ENCODE measurements at places on chromosomes 6 and 20.
A peak's percentile ranks its signal among the peaks of the same experiment; 100 is the strongest.

DNA sequence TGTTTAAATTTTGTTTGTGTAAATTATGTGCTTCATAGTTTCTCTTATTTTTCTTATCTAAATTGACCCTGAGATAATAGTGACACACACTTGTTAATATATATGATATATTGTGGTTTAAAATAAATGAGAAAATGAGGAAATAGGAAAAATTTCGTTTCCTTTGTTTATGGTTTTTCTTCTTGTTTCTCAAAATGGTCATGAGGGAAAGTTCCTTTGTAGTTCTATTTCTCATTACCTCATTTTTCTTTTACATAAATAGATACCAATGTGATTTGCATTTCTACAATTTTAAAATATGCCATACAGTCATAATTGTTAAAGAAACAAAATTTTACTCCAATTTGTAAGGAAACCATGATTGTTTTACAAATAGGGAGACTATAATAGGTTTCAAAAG is 9.2 kb downstream of the OR2A4 start:
- no peak for DNase-seq

DNA sequence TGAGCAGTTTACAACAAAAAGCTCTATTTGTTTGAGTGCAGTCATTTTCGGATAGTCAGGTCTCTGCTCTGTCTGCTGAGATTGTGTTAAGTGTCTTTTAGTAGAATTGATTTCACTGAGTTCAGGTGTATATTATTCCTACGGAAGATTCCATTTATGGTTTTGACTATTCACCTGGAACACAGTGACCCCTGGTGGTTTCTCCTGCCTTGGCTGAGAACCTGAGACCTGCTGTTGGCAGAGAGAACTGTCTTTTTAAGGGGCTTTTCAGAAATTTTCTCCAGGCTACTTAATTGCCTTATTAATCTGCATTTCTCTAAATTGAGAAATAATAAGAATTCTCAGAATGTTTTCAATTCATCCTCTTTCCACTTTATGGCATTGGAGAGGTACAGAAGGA is 508.0 kb downstream of the TBC1D32 start:
- no peak for DNase-seq

DNA sequence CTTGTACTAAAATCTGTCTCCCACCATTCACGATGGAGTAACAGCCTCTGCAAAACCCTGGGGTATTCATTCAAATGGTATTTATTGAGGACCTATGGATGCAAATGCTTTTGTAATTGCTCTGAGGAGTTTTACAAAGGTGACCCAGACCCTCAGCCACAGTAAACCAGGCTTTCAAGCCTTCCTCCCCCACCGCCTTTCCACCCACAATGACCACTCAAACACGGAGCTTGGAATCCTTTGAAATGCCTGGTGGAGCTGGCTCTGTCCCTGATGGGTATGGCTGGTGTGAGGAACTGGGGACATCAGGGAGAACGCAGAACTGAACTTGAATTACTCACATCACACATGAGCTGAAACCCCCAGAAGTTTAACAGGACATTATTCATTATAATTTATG is 246.4 kb downstream of the CDH26 start:
- no peak for DNase-seq

- peak; percentile 86 for DNase-seq
Measured at GRCh38 chr6:26022132-26022472, 59.5 kb downstream of the TRIM38 start.

- no peak for DNase-seq
Measured at GRCh38 chr20:16145919-16146318, 427.3 kb downstream of the KIF16B start.

GRCh38 chr6:114096561-114097172 is 125.7 kb upstream of the HDAC2 start:
- peak; percentile 42 for DNase-seq

DNA sequence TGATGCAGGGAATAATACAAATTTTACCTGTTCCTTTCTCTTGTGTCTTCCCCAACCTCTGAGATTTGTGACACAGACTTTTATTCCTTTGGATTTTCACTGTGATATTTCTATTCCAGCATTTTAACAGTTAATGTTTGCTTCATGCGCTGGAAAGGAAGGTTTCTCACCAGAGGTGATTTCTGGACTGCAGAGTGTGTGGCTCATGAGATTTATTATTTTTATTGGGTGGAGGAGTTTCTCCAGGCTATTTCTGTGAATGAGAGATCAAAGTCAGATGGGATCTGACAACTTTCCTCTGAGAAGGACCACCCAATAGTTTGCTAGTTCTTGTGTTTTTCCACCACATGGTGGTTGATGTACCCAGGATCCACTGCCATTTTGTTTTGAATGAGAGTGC is 377.5 kb downstream of the CDKAL1 start:
- no peak for DNase-seq

DNA sequence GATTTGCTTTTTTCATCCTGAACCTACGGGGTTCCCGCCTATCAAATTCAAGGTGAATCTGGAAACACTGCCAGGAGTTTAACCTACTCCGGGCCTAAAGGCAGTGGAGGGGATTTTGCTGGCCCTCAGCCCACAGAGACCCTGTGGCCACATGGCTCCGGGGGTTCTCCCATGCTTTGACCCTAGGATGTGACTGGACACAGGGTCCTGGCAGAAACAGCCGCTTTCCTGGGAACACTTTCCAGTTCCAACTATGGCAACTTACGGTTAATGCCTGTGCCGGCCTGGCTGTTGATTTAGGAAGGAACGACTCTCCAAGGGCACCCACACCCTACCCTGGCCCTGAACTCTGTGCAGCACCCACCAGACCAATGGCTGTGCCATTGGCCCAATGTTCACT is 141.7 kb upstream of the RPS6KA2 start:
- DNase-seq, result no peak

- DNase-seq, result peak; percentile 61
Measured at GRCh38 chr6:21003780-21004541, 469.7 kb downstream of the CDKAL1 start.

DNA sequence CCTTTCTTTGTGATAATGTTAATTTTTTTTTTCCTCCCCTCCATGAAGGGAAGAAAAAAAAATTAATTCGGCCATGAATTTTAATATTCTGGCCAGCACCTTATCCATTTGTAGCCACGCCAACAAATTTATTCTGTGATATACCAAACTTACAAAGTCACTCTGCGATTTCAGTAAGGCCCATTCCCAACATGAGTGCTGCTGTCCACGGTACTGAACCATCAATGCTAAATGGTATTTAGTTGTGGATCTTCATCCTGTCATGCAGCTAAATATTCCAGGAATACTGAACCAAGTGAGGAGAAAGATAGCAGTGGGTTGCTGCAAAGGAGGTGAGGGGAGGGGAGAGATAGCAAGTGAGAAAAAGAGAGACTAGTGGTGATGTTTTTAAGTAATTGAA is 19.5 kb upstream of the RSPH4A start:
- peak; percentile 15 for DNase-seq

- no peak for DNase-seq
Measured at GRCh38 chr6:44561060-44561623, 173.6 kb downstream of the CDC5L start.

DNA sequence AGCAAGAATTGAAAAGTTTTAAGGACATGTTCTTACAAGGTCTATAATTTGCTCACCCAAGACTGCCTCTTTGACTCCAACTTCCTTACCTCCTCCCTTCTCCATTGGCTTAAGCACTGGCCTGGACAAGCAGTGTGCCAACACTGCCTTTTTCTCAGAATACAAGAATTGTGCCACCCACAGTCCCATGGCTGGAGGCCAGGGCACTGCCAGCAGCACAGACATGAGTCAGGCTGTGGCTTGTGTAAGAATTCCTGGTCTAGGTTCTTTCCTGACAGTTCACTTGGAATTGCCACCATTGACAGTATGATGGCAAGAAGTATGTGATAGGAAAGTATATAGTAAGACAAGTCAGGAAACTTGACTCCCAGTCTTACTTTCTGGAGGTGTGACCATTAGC is 202.7 kb upstream of the MARCKS start:
- DNase-seq, result peak; percentile 52

- DNase-seq, result no peak
Measured at GRCh38 chr20:57592263-57593092, 27.7 kb downstream of the ZBP1 start.

GRCh38 chr20:884983-885952 is 30.9 kb downstream of the ANGPT4 start:
- peak; percentile 3 for DNase-seq

GRCh38 chr20:64105846-64106434 is 1.4 kb downstream of the NPBWR2 start:
- no peak for DNase-seq

- no peak for DNase-seq
Measured at GRCh38 chr20:57724610-57725405, 15.0 kb upstream of the PMEPA1 start.

- DNase-seq, result no peak
Measured at GRCh38 chr6:159052720-159053119, 7.9 kb upstream of the TAGAP start.

- DNase-seq, result peak; percentile 99
Measured at GRCh38 chr6:85678602-85679444, 36.1 kb upstream of the SYNCRIP start.

- no peak for DNase-seq
Measured at GRCh38 chr6:137193256-137194070, 20.0 kb upstream of the IL22RA2 start.

DNA sequence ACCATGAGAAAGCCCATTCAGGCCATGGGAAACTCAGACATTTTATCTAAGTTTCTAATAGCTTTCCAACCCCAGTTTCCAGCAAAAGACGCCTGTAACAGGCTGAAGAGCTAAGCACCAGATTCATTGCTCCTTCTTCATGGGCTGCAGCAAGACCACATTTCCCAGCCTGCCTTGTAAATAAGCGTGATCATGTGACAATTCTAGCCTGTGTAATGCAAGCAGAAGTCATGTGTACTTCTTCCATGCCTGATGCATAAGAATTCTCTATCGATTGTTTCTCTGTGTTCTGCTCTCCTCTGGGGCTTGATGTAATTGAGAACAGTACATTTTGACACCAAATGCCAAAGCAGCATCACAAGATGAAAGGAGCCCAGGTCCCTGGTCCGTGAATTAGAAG is 6.8 kb downstream of the PCSK2 start:
- DNase-seq, result no peak

GRCh38 chr6:98118397-98119045 is 715.9 kb upstream of the POU3F2 start:
- no peak for DNase-seq

DNA sequence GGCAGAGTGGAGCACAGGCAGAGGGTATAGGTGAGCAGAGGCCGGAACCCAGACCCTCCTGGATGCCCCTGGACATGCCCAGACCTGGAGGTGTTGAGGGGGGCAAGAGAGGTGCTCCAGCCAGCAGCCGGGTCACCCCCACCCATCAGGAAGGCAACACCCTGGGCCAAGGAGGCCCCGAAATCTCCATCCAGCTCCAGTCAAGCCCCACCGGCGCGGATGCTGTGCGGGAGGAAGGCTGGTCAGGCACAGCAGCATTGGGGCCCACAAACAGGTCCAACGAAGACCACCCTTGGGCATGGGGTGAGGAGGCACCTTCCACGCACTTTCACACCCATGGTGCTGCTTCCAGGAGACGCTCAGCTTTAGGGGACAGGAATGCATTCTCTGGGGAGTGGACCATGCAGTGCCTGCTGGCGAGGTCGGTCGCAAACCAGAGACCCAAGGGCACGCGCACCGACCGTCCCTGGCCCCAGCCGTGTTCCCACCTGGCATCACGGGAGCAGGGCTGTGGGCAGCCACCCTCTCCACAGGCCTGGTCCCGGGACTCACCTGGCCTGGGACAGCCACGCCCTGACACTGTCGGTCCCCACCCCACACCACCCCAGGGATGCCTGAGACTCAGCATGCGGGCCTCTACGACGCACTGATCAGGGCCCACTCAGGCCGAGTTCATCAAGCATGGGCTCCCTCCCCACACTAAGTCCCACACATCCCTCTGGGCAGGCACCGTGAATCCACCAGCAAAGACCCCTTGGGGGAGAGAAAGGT is 43.6 kb upstream of the ZBP1 start:
- no peak for DNase-seq

DNA sequence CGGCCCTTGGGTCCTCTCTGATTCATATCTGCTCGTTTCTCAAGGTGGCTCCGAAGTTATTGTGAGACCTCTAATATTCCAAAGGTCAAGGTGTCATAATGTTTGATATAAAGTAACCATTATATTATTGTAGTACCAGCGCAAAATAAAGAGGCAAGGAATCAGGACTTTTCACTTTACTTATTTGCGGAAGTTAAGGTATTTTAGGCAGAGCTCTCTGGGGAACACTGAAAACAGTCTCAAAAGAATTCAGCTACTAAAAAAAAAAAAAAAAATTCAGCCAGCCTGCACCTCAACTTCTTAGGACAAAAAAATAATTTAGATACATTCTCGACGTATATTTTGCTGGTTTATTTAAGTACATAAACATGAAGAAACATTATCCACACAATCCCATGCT is 2.4 kb downstream of the OSER1 start:
- no peak for DNase-seq

DNA sequence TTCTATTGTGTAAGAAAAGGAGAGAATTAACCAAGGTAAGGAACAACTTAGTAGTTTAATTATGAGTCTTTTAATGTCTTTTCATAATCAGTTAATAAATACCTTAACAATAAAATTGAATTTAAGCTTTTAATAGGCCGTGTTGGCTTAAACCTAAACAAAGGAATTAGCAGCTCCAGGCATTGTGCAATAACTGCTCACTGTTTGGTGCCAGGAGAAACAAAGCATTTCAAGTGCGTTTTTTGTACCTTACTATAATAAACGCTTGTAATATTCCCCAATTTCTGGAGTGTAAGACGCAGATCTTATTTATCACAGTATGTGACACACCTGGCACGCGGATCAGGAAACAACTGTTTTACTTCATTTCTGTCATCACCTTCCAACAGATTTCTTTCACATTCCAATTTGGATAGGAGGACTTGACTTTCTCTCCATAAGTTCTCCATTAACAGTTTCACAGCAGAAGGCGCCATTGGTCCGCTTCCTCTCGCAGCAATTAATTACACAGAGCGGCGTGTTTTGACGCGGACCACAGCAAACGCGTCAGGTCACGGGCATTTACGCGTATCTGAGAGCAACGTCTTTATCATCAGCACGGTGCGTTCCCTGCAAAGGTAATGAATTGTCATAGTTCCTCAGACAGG is 335.8 kb upstream of the NT5E start:
- DNase-seq, result peak; percentile 59

- no peak for DNase-seq
Measured at GRCh38 chr6:169970306-169970988, 219.0 kb downstream of the ERMARD start.

GRCh38 chr6:28757429-28758045 is 166.2 kb downstream of the TRIM27 start:
- no peak for DNase-seq

Data from fibroblast of skin of right quadriceps (primary cell).